ENCODE measurements at places on chromosomes 13 and 19.
A peak's percentile ranks its signal among the peaks of the same experiment; 100 is the strongest.

DNA sequence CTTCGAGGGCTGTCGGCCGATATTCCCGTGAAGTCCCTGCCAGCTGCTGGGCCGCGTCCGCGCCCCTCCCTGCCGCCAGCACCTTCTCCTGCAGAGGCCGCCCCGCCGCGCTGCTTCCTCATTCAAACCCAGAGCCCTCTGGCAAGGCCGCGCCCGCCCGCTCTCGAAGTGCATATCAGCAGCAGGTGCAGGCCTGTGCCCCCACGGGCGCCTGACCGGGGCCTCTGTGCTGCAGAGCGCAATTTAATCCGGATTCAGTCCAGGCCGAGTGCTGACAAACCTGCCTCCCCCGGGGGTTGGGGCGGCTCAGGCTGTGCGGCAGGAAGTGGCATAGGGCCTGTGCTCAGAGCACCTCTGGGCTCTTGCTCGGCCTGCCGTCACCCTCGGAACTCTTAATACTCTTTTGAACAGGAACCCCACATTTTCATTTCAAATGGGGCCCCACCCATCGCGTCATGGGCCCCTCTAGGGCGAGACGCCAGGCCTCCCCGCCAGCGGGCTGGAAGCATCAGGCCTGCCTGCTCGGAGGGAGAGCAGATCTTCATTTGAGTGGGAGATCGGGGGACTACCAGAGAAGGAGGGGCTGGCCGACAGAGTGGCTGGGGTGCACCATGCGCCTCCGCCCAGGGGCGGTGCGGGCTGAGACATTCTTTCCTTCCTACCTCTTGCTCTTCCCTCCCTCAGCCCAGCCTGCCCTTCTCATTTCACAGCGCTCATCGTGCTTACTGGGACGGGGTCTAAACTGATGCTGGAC is 125.7 kb downstream of the TNFRSF19 start:
- peaks cover 18% of the 10 kb centered on the region for H3K4me1 ChIP-seq
- peaks cover 7% of the 10 kb centered on the region for H3K27me3 ChIP-seq
- peak overlapping the region; percentile 62 for H3K4me3 ChIP-seq
- peaks cover 2% of the 10 kb centered on the region for H3K36me3 ChIP-seq
- peak; percentile 29 for DNase-seq

GRCh38 chr19:13146763-13147563 is 3.2 kb downstream of the STX10 start:
- H3K27me3 ChIP-seq, result no peaks in the 10 kb centered on the region
- H3K4me1 ChIP-seq, result peaks cover 39% of the 10 kb centered on the region
- DNase-seq, result no peak
- H3K27ac ChIP-seq, result peak overlapping the region; percentile 13

DNA sequence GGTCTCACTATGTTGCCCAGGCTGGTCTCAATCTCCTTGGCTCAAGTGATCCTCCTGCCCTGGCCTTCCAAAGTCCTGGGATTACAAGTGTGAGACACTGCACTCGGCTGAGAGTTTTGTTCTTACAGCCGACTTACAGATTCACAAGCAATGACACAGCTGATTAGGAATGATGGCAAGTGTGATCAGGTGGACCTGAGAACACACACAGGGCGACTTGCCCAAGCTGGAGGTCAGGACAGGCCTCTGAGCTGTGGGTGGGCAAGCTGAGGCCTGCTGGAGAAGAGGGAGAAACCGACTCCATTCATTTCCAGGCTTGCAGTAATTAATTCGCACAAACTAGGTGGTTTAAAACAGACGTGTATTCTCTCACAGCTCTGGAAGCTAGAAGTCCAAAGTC is 8.1 kb upstream of the ATG4D start:
- no peak for DNase-seq
- no peaks in the 10 kb centered on the region for H3K36me3 ChIP-seq
- H3K4me3 ChIP-seq, result no peak overlapping the region
- no peak overlapping the region for H3K27ac ChIP-seq
- H3K4me1 ChIP-seq, result no peaks in the 10 kb centered on the region

- no peak for DNase-seq
- no peak overlapping the region for H3K27ac ChIP-seq
- H3K27me3 ChIP-seq, result peaks cover 27% of the 10 kb centered on the region
- H3K36me3 ChIP-seq, result no peaks in the 10 kb centered on the region
- H3K4me1 ChIP-seq, result no peaks in the 10 kb centered on the region
Measured at GRCh38 chr13:44817131-44817671, 172.1 kb downstream of the NUFIP1 start.

DNA sequence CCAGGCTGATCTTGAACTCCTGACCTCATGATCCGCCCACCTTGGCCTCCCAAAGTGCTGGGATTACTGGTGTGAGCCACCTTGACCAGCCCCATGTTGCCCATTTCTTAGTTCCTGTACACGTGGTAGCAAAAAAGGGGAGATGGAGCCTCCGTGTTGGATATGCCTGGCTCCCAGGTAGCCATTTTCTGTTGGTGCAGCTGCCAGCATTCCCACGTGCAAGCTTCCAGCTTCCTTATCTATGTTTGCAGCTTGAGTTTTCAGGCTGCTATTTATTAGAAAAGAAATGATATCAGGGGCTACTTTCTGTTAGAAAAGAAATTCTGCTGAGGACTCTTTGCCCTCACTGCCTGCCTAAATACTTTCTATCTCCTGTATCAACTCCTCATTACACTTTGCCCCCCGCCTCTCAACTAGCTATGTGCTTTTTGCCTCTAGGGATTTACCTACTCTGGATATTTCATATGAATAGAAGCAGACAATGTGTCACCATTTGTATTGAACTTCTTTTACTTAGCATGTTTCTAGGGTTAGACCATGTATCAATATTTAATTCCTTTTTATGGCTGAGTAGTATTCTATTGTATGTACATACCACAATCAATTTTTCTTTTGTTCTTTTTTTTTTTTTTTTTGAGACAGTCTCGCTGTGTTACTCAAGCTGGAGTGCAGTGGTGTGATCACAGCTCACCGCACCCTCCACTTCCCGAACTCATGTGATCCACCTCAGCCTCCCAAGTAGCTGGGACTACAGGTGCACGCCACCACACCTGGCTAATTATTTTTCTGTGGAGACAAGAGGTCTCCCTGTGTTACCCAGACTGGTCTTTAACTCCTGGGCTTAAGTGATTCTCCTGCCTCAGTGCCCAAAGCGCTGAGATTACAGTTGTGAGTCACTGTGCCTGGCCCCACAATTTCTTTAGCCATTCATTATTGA is 3.4 kb upstream of the TMED1 start:
- no peak overlapping the region for H3K27ac ChIP-seq
- no peaks in the 10 kb centered on the region for H3K27me3 ChIP-seq
- H3K4me1 ChIP-seq, result peaks cover 16% of the 10 kb centered on the region
- H3K4me3 ChIP-seq, result no peak overlapping the region
- no peak for DNase-seq
- H3K36me3 ChIP-seq, result peaks cover 21% of the 10 kb centered on the region

- no peaks in the 10 kb centered on the region for H3K27me3 ChIP-seq
- no peaks in the 10 kb centered on the region for H3K4me1 ChIP-seq
- no peak overlapping the region for H3K4me3 ChIP-seq
Measured at GRCh38 chr13:86445672-86446071, 646.5 kb upstream of the SLITRK6 start.

DNA sequence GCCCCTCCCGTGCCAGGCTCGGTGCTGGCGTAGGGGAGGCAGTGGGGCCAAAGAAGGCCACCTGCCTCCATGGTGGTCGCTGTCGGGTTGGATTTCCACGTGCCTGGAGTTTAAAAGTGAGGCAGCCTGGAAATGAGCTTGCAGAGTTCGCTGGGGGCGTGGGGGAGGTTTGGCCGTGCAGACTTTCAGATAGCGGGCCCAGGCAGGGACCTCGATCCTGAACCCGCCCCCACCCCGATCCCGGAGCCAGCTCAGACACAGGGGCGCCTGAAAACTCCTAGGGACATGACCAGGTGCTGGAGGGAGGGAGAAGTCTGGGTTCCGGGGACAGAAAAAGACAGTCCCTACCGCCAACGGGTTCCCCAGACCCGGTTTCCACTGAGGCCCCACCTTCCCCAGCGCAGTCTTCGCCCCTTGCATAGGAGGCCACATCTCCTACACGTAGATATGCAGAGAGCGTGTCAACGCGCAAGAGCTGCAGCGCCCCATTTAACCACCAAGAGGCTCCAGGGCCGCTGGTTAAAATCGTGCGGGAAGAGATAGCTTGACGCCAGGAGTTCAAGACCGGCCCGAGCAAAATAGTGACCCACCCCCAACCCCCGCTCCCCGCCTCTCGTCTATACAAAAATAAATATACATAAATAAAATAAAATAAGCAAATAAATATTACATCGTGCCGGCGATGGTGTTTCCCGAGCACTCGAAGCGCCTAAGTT is 8.5 kb downstream of the CCDC8 start:
- peaks cover 25% of the 10 kb centered on the region for H3K4me1 ChIP-seq
- peak overlapping the region; percentile 74 for H3K4me3 ChIP-seq
- no peak for DNase-seq
- no peaks in the 10 kb centered on the region for H3K36me3 ChIP-seq

GRCh38 chr19:4807188-4807587 is 15.7 kb downstream of the FEM1A start:
- no peak for DNase-seq
- H3K36me3 ChIP-seq, result peaks cover 4% of the 10 kb centered on the region
- peaks cover 14% of the 10 kb centered on the region for H3K4me1 ChIP-seq
- H3K27me3 ChIP-seq, result no peaks in the 10 kb centered on the region

GRCh38 chr13:109158383-109158782 is 529.0 kb downstream of the MYO16 start:
- H3K36me3 ChIP-seq, result no peaks in the 10 kb centered on the region
- no peaks in the 10 kb centered on the region for H3K4me1 ChIP-seq
- no peak overlapping the region for H3K27ac ChIP-seq
- no peak for DNase-seq
- H3K4me3 ChIP-seq, result no peak overlapping the region

DNA sequence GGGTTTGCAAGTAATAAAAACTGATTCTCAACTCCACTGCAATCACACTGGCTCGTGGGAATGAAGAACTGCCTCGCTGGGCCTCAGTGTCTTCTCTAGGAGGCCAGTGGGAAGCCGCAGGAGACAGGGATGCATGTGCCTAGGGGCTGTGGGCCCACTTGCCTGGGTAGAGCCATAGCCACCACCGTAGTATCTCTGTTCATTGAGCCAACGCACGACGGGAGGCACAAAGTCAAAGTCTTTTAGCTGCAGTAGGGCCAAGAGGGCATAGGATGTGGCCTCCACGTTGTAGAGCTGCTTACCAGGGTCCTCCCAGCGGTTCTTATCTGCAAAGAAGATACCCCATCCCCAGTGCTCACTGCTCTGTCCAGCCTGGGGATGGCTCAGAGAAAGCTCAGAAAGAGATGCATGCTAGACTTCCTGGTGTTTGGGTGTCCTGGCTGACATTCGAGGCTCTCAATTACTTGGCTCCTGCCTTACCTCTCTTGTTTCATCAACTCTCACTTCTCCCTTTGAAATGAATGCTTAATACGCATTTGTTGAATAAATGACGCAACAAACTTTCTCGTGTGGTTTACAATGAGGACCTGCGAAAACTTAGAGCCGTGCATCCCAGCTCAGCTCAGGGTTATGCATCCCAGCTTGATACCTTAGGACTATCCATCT is 16.1 kb upstream of the TNFSF14 start:
- DNase-seq, result no peak
- H3K36me3 ChIP-seq, result no peaks in the 10 kb centered on the region
- no peaks in the 10 kb centered on the region for H3K27me3 ChIP-seq
- no peak overlapping the region for H3K27ac ChIP-seq

- H3K27me3 ChIP-seq, result no peaks in the 10 kb centered on the region
- peaks cover 6% of the 10 kb centered on the region for H3K4me1 ChIP-seq
- DNase-seq, result no peak
- peaks cover 63% of the 10 kb centered on the region for H3K36me3 ChIP-seq
Measured at GRCh38 chr13:102645701-102646100, 48.9 kb downstream of the TPP2 start.

DNA sequence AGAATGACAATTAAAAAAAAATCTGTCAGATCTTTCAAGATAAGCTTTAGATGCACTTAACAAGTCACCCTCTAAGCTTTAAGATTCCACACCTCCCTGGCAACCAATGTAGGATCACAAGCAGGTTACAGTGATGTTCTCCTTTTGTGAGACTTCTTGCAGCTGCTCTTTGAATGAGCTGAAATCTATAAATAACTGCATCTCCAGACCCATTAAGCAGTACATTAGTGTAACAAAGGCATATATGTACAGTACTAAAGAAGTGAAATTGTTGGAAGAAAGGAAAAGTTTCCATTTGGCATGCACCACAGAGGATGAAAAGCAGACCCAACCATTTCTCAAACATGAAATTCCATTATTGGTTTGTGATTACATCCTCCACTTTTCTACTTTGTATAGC is 364.7 kb downstream of the ENOX1 start:
- H3K4me3 ChIP-seq, result no peak overlapping the region
- no peaks in the 10 kb centered on the region for H3K4me1 ChIP-seq
- peaks cover 11% of the 10 kb centered on the region for H3K27me3 ChIP-seq
- DNase-seq, result no peak
- no peaks in the 10 kb centered on the region for H3K36me3 ChIP-seq

GRCh38 chr13:36548129-36548528 is 115.8 kb downstream of the CCNA1 start:
- H3K27ac ChIP-seq, result no peak overlapping the region
- no peaks in the 10 kb centered on the region for H3K4me1 ChIP-seq
- no peak overlapping the region for H3K4me3 ChIP-seq
- no peak for DNase-seq
- H3K36me3 ChIP-seq, result no peaks in the 10 kb centered on the region

DNA sequence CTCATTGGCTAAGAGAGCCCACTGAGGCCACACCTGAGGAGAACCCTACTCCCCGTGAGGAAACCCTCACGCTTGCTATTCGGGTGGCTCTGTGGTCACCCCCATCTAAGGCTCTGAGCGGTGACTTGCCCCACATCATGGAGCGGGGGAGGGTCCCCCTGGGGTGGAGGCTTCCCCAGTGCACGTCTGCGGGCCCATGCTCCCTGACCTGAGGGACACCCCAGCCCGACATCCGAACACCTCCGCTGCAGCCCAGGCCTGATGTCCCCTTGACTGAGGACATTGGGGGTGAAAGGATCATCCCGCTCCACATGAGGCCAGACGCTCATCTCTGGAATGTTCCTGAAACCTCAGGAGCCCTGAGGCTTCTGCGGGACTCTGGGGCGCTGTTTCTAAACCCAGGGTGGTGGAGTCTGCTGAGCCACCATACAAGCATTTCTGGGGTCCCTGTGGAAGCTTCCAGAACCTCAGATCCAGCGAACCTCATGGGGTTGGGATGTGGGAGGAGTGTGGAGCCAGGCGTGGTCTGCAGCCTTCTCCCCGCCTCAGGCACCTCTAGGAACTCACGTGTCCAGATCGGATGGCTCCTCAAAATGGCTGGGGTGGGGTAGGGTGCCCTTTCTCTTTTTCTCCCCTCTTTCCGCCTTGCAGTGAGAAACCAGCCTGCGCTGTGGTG is 19.9 kb downstream of the TMED1 start:
- no peaks in the 10 kb centered on the region for H3K27me3 ChIP-seq
- no peak overlapping the region for H3K4me3 ChIP-seq
- DNase-seq, result no peak

DNA sequence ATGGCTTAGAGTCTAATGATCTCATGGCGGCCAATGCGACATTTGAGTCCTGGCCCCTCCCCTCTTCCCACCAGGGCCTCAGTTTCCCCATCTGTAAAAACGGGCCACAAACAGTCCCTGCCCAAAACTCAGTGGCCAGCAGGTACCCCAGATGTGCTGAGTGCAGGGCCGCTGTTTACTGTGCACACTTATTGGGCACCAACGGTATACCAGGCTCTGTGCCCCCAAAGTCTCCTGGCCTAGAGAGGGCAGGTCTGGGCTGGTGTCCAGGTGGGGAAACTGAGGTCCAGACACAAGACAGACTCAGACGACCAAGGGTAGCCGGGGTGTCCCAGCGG is 23.6 kb upstream of the WDR18 start:
- no peaks in the 10 kb centered on the region for H3K27me3 ChIP-seq
- peaks cover 4% of the 10 kb centered on the region for H3K36me3 ChIP-seq
- no peak overlapping the region for H3K27ac ChIP-seq
- H3K4me3 ChIP-seq, result no peak overlapping the region

GRCh38 chr13:77113496-77113895 is 86.5 kb upstream of the FBXL3 start:
- H3K27ac ChIP-seq, result peak overlapping the region; percentile 6
- H3K4me3 ChIP-seq, result no peak overlapping the region
- peaks cover 14% of the 10 kb centered on the region for H3K36me3 ChIP-seq
- no peaks in the 10 kb centered on the region for H3K27me3 ChIP-seq
- DNase-seq, result no peak

Measured in central memory CD8-positive, alpha-beta T cell (primary cell).